ENCODE measurements at places on chromosomes 1 and 21.

GRCh38 chr1:228381356-228381755 is 25.3 kb downstream of the TRIM11 start:
- DNase-seq = no peak

GRCh38 chr1:109493227-109493626 is 667 bp upstream of the CYB561D1 start:
- no peak for DNase-seq

GRCh38 chr1:221837896-221838295 is 96.0 kb upstream of the DUSP10 start:
- DNase-seq = no peak

GRCh38 chr1:41870076-41870562 is 48.6 kb downstream of the HIVEP3 start:
- DNase-seq = peak; percentile 44

GRCh38 chr21:25487046-25487594 is 120.2 kb downstream of the MRPL39 start:
- DNase-seq = no peak

GRCh38 chr21:33825915-33826314 is 89.7 kb downstream of the ATP5PO start:
- DNase-seq = no peak

- no peak for DNase-seq
These were observed 4.5 kb downstream of the CNR2 start for GRCh38 chr1:23908453-23909341.

- DNase-seq = no peak
These were observed 118.4 kb upstream of the TNR start for GRCh38 chr1:175861626-175862367.

DNA sequence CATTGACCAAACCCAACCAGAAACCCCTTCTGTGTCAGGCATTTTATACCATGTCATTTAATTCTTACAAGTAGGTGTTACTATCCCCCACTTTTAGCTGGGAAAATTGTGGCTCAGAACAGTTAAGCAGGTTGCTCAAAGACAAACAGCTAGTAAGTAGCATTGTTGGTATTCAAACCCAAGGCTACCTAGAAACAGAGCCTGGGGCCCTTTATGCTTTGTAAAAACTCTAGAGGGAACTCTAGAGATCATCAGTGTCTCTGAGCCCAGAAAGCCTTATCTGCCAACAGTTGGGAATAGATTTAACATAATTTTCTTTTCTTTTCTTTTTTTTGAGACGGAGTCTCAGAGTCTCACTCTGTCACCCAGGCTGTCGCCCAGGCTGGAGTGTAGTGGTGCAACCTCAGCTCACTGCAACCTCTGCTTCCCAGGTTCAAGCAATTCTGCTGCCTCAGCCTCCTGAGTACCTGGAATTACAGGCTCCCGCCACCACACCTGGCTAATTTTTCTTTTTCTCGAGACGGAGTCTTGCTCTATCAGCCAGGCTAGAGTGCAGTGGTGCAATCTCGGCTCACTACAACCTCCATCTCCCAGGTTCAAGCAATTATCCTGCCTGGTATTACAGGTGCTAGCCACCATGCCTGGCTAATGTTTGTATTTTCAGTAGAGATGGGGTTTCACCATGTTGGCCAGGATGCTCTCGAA is 48.5 kb upstream of the OSBPL9 start:
- no peak for DNase-seq

DNA sequence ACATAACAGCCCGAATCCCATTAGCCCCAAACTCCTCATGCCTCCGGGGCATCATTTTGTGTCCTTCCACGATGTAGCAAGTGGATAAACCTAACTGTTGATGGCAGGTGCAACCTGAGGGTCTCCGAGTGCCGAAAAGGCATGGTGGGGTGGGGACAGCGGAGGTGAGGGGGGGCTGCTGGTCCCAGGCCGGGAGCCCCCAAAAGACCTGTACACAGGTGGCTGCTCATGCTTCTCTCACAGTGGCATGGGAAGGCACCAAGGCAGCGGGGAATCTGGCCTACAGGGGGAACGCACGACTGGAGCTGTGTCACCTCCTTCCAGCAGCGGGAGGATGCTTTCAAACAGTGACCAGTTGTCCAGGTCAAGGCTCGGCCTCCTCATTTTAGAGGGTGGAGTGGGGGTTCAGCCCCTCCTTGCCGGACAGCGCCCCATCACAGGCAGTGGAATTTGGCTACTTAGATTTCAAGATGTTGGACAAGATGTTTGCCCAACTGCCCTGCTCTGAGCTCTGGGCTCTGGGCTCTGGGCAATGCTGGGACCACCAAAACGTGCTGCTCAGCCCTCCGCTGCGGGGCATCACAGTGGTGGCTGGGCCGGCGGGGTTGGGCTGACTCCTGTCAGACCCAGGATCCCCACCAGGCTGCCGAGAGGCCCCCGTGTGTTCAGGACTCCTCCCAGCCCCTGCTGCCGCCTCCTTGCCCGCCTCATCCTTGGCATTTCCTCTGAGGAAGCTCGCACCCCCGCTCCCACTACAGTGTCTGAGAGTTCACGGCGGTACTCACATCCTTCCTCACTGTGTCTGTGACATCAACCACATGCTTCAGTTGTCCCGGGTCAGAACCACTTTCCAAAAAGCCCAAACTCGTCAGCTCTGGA is 7.6 kb downstream of the DNMT3L start:
- DNase-seq = no peak

DNA sequence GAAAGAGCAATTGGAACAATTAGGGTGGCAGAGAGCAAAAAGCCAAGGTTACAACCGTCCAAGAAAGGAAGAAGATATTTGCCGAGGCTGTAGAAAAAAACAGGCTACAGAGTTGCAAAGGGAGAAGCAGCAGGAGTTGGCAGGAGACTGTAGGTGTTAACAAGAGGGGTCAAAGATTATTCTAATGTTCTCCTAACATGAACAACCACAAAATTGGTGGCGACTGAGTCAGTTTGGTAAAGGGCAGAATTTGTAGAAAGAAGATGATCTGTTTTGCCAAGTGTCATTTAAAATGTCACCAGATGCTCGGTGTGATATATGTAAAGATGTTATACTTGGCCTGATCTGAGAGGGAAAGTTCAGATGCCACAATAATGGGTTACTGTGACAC is 401 bp upstream of the PRUNE1 start:
- DNase-seq = no peak

DNA sequence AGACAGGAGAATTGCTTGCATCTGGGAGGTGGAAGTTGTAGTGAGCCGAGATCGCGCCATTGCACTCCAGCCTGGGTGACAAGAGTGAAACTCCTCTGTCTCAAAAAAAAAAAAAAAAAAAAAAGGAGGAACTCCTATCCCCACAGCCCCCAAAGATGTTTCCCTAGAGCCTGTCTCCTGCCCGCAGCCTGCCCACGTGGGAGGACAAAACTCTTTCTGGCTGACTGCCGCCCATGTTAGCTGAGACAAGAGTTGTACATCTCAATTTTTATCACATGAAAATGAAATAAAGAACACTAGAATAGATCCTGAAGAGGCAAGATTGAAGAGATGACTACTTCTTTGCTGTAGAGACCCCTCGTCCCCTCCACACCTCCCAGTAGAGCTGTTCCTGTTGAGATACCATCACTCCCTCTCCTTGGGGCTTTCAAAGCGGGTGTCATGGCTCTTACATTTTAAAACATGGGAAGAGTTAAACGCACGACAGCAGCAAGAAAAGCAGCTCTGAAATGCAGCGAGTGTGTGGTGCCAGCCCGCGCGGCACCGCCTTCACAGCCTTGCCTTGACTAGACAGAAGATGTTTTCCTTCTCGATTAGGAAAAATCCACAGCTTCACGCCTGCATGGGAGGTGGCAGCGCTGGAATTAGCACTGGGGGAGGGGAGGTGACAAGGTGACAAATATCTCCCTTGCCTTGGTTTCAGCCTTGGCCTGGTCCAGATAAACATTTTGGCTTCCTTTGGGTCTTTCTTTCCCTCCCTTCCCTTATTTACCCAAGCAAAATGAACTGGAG is 253.4 kb upstream of the CSF3R start:
- DNase-seq = no peak

- peak; percentile 14 for DNase-seq
These were observed 308.9 kb upstream of the RUNX1 start for GRCh38 chr21:35358008-35358407.

GRCh38 chr1:200038325-200038980 is 10.9 kb downstream of the NR5A2 start:
- DNase-seq = peak; percentile 23

- no peak for DNase-seq
These were observed 3.2 kb upstream of the QSOX1 start for GRCh38 chr1:180151508-180151907.

DNA sequence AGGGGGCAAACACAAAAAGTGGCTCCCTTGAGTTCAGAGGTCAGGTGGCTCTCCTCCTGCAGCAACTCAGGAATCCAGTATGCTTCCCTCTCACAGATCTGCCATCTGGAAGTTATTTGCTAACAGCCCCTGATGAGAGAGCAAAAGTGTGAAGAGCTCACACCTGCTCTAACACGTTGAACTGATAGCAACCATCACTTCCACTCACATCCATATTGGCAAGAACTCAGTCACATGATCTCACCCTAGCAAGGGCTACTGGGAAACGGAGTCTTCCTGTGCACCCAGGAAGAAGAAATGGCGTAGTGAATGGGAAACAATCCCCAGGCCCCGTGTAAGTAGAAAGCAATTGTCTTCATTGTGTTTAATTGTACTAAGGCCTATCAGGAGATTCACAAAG is 20.7 kb upstream of the SLC45A1 start:
- DNase-seq = no peak

DNA sequence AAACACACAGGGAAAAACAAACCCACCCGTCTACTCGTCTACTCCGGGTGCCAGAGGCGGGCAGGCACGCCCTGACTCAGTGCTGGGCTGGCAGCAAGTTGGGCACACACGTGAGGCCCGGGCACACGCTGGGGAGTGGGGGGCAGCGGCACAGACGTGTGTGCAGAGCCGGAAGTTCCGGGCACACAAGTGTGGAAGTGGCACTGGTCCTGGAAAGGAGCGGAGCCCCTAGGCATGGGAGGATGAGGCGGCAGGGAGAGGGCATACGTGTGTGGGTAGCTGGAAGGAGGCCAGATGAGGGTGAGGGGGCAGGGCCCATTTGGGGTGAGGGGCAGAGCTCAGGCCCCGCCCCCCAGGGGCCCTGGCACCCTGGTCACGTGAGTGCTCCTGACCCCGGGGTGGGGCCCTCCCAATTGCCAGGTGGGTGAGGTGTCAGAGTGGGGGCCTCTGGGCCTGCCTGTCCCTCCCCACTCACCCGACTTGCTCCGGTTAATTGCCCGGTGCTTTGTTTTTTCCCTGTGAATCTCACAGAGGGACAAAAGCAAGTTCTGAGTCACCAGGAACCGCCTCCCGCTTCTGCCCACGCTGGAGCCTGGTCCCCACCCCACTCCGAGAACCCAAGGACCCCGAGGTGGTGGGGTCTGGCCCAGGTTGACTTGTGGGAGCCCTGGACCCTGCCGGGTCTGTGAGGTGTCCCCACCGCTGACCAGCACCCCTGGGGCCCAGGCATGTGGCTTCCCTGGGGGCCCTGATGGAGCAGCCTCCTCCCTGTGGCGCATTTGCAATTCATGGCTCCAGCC is 104.8 kb upstream of the CASZ1 start:
- DNase-seq = no peak

DNA sequence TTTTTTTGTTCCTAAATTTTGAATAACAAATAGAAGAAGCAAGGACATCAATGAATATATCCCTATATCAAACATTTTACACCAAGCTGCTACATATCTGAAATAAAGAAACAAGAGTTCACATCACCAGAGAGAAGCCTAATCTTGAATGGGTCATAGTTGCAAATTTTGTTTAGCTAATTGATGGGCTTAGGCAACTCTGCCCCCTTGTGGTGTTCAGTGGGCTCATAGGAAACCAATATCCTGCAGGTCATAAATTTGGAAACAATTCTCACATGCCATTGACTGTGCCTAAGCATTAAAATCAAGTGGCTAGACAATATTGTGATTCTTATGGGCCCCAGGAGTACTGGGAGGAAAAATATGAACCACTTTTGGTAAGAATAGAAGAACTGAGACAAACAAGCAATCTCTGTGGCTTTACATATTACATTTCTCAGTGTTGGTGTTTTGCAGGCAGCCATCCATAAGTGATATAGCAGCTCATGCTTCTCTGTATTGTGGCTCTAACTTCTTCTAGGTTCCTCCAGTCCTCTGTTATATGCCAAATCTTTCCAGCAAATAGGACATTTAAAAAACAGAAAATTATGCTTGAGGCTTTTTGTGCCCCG is 1262.8 kb upstream of the PRMT6 start:
- DNase-seq = peak; percentile 51
